ENCODE measurements at places on chromosomes 4 and X. TPM values are rescaled to one million over a fixed set of nuclear protein-coding genes. Genes with fewer than 3 reads are reported as not detected.

DNA sequence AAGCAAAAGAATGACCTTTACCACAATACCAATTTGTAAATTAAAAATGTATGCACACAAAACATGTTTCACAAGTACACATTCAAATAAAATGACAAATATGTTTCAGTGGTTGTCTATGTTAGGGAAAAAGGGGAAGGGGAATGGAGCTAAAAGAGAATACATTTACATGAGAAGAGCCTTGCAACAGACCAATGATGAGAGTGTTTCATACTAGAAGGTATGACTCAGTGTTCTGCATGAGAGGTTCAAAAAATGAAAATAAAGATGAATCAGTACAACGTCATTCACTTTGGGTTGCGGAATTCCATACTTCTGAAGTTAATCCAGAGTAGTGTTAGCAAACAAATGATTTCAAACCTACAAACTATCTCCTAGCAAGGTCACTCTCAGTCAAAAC, 51.7 kb downstream of the RPGR start:
- DNase-seq = no peak

The HTATSF1 gene
- 54.7 TPM for total RNA-seq

The STATH gene
- not detected for total RNA-seq

GRCh38 chrX:103464072-103464773, 55.1 kb downstream of the RAB40A start:
- DNase-seq = no peak

The NXF2B gene
- total RNA-seq = not detected

GRCh38 chr4:61212788-61213187, 12.7 kb downstream of the ADGRL3 start:
- no peak for DNase-seq
